ENCODE measurements at places on chromosomes 7 and 10.

DNA sequence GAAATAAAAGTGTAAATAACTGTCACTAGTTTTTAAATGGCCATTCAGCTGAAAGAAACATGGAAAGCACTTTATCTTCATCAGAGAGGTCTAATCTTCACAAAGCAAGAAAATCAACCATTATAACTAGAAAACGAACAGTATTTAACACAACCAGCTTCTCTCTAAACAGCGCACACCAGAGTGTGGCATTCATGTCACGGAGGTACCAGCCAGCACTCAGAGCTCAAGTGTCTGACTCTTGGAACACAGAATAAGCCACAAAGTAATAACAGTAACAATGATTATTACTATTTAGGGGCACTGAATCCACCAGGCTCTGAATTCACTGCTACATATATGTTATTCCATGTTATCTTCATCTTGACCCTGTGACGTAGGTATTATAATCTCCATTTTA, 60.1 kb downstream of the IFIT5 start:
- no peak for DNase-seq

DNA sequence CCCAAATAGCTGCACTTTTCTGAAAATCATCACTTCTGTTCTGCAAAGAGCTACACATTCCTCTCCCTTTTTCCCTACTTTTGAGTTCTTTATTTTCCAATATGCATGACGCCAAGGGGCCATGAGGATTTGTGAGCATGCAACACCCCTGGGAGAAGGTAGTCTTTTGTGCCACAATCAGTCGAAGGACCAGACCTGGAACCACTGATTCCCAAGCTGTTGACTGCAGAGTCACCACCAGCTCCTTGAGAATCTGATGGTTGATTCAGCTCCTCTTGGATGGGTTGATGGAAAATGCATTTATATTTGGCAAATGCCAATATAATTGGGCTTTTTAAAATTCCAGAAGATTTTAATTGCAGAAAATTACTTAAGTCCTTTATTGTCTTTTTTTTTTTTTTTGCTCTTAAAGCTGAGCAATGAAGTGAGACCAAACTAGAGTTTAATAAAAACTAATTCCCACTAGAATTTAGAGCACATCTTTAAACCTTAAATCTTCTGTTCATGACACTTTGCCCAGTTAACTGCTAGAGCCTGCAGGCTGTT, 554.1 kb downstream of the TNS3 start:
- no peak for DNase-seq

DNA sequence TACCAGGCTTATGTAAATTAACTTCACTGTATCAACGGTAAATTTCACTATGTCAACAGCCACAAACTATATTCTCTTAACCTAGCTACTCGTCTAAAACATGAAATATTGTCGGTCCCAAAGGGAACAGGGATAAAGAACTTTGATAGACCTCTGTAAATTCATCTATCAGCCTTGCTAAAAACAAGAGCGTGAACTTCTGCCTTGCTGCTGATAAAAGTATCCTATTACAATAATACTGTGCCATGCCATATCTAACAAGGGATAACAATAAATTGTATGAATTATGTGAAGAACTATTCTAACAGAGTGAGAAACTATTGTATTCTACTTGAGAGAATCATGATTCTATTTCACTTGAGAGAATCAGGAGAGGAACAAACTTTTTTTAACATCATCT, 117.2 kb downstream of the CNOT4 start:
- no peak for DNase-seq

DNA sequence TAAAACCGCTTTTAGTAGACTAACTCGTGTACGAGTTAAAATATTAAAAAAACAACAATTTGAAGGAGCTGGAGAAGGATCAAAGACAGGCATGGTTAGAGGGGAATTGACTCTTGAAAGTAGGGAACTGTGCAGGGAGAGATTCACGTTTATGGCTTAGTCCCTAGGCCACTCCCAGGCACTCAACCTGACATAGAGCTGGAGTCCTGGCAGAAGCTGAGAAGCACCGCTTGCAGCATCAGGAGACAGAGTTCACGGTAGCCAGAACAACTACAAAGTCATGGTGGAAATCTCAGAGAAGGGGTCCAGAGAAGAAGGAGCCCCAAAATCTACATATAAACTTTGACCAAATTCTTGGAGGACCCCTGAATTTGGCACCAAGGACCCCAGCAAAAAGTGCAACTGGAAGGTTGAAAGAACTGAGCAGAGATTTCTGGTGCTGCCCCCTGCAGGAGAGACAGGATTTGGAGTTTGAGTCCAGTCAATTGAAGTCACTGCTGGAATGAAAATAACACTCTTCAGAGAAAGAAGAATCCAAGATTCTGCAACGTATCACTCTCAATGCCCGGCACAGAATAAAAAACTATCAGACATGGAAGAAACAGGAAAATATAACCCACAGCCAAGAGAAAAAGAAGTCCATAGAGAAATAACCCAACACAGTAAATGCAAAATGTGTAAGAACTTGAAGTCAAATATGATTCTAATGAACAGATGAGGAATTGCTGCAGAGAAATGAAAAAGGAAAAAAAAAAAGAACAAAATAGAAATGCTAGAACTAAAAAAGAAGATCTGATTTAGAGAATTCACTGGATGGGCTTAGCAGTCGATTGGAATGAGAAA, 493.3 kb upstream of the PODXL start:
- DNase-seq: no peak

DNA sequence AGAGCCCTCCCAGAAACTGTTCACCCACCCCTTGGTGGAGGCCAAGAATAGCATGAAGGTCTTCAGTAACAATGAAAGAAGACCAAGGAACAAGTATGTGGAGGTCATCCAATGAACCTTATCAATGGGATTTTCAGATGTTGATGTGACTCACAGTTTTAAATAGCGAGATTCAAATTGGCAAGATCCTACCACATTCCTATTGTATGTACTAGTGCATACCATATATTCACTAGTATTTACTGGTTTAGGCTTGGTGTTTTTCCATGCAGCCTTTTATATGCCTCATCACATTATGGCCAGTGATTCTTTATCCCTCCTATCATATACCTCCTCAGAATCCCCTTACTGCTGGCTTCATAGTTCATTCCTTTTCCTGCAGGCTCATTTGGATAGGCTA, 54.4 kb downstream of the ITGB8 start:
- peak; percentile 85 for DNase-seq

- DNase-seq: peak; percentile 23
Measured at GRCh38 chr10:101330631-101331225, 23.2 kb upstream of the BTRC start.

DNA sequence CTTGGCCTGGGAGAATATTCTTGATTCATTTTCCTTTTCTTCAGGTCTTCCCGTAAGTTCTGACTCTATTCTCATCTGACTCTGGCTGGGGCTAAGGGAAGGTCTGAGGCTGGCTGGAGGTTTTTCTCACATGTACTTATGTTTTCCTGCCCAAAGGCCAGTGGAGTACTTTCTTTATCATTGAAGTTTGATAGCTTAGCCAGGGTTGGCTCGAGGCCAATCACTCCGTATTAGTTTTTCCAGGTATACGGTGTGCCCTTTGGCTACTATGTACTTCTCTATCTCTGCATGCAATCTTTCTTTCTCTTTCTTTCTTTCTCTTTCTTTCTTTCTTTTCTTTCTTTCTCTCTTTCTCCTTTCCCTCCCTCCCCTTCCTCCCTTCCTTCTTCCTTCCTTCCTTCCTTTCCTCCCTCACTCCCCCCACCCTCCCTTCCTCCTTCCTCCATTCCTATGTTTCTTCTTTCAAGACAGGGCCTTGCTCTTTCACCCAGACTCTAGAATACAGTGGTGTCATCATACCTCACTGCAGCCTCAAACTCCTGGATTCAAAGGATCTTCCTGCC, 26.8 kb upstream of the VKORC1L1 start:
- DNase-seq: no peak

DNA sequence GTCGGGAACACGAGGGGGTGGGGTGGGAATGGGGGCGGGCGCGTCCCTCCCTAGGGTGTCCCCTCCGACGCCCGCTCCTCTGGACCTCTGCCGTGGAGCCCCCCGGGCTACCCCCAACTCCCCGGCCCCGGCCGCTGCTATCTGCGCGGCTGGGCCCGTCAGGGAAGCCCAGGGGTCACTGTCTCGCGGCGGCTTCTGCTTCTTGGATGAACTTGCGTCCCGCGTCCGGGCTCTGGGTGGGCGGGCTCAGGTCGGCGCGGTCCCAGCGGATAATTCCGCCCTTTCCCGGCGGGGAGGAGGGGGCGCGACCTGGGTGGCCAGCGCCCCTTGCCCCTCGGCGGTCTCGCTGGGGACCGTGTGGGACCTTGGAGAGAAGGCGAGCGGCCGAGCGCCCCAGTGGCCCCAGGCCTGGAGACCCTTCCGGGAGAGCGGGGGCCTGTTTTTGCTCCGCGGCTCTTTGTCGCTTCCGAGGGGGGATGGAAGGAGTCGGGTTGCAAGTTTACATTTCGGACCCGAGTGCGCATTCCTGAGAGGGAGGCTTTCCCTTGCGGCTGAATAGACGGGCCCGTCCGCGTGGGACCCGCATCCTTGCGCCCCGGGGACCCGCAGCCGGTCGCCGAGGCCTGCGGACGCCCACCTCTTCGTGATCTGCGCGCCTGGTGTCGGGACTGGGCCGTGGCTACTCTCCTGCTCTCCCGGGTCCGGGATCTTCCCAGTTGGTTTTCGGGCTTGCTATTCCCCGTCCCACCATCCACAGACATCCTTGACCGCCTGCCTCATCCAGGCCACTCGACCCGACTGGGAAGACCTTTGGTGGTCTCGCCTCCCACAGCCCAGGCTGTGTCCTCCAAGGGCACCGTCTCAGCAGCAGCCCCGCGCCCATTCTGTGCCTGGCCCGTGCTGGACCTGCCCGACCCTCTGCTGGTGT, 812 bp downstream of the DOCK1 start:
- no peak for DNase-seq

- DNase-seq: no peak
Measured at GRCh38 chr10:75987616-75988015, 556.2 kb downstream of the LRMDA start.
